ENCODE measurements at places on chromosomes 12 and 14.

GRCh38 chr12:14214495-14214894 lies 151.0 kb upstream of the ATF7IP start:
- no peak for DNase-seq

GRCh38 chr12:38921025-38921677 lies 15.8 kb upstream of the CPNE8 start:
- peak; percentile 8 for DNase-seq

DNA sequence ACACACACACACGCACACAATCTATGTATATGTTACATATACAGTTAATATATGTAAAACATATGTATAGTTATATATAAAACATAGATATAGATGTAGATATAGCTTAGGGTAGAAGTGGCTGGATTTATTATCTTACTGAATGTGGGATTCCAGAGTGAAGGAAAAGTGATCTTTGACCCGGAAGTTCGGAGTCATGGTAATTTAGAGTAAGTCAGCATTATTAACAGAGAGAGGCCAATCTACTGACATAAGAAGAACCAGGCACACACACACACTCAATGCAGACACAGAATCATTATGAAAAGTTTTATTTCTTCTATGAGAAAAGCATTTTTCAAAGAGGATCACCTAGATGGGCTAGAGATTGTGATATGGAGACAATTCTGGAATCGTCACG lies 384.2 kb upstream of the NOVA1 start:
- DNase-seq, result no peak

- DNase-seq, result no peak
Measured at GRCh38 chr12:52906191-52906601, 1.3 kb upstream of the KRT8 start.

- DNase-seq, result peak; percentile 26
Measured at GRCh38 chr12:79000501-79000900, 135.9 kb downstream of the SYT1 start.

DNA sequence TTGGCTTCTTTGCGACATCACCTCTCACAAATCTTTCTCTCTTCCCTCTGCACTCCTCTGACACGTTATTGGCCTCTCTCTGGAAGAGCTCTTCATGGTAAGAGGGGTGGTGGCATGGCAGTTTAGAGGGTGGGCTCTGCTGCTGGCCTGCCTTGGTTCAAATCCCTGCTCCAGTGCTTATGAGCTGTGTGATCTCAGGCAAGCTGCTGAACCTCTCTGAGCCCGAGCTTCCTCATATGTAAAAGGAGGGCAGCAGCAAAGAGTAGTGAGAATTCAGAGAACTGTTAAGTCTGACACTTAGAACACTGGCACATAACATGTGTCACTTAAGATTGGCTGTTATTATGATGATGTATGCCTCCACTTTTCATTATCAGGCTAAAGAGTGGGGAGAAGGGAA lies 118.3 kb downstream of the RBM19 start:
- DNase-seq, result no peak

DNA sequence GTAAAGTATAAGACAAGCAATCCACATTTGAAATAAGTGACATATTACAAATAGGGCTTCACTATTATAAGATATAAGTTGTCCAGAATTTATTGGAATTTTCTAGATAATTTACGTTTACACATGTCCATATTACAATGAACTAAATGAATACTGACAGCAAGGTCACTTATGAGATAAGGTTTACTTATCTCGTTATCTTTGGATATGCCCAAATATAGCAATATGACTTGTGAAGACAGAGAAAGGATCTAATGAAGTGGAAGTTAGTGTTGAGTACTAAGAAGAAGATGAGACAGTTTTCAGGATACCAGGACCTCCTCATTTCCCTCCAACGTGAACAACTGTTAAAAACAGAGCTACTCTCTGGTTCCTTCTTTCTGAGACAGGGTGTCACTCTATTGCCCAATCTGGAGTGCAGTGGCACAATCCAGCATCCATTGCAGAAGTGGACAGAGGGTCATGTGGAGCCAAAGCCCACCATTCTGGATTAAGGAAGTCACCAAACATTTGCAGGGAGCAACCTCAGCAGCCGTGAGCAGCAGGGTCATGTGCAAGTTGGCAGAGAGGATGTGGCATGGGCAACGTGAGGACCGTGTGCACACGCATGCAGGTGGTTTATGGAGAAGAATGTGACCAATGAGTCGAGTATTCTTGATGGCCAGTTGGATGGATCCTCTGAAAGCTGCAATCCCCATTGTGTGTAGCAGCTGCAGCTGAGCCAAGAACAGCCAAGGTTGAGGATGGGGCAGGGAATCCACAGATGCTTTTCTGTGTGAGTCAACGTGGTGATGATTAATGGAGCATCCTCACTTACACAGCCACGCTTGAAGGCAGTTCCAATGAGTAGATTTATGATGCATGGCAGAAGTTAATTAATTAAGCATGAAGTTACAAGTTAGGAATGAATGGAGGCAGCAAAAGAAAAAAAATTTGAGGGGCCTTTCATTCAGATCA lies 111.0 kb downstream of the BICD1 start:
- DNase-seq, result peak; percentile 93

GRCh38 chr12:28367326-28367725 lies 177.1 kb downstream of the CCDC91 start:
- DNase-seq, result no peak

DNA sequence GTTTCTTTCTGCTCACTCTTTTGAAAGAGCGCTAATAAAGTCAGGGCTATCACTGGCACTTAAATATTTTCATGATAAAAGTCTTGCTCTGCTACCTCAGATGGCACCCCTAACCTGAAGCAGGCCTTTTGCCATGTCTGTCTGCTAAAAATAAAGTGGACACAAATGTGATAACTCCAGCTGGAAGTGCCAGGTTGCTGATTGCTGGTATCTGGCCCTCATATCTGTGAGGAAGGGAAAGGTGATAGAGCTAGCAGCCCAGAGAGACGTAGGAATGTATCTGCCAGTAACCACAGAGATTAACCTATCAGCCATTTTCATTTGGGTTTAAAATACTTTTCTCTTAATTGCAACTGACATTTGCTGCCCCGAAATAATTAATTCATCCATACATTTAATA lies 127.9 kb downstream of the GRIN2B start:
- DNase-seq, result no peak

DNA sequence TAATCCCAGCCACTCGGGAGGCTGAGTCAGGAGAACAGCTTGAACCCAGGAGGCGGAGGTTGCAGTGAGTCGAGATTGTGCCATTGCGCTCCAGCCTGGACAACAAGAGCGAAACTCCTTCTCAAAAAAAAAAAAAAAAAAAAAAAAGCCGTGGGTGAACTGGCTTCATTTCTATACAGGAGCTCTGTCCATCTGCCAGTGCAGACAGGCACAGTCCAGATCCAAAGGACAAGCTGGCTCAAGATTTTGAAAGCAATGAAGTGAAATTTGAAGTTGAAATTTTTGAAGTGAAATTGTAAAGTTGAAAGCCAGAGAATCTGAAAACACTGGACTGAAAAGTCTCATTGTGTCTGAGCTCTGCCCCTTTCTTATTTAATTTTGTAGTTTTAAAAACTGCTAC lies 134.7 kb downstream of the CALM1 start:
- no peak for DNase-seq

GRCh38 chr14:75334549-75335051 lies 56.0 kb downstream of the FOS start:
- DNase-seq, result peak; percentile 30

DNA sequence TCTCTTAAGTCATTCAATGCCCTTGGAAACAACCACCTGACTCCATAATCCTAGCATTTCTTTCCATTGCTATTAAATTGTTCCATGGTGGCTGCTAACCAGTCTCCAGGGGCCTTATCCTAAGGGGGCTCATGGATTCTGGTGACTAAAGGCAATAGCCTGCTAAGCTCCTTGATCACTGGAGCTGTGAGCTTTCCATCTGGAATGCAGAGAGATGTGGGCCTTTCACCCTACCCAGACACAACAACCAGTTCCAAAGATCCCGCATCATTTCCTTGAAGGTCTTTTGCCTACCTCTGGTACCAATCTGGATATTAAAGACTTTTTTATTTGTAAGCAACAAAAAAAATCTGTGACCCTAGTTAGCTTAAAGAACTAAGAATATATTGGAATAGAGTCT lies 32.9 kb downstream of the NDUFA12 start:
- DNase-seq, result no peak

DNA sequence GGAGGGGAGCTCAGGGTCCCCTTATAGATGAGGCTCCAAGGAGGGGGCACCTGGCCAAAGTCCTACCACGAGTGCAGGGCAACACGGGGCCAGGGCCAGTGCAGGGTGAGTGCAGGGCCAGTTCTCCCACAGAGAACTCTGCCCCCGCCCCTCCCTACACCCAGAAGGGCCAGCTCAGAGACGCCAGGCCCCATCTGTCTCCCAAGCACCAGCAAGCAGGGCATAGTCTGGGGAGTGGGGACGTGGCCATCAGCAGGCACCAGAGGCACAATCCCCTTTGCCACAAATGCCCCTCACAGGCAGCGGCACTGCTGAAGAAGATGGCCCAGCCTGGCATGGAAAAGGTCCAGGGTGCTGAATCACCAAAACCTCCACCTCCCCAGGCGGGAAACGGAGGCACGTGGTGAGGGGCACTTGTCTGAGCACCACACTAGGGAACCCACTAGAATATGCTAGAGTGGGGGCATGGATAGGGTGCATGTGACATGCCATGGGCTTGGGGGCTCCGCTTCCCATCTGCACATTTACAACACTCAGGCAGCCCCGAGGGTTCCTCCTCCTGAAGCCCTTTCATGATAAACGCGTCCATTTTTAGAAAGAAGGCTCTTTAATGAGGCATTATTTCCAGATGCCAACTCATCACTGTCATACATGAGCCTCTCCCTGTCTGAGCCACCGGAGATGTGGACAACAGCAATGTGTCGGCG lies 17.8 kb downstream of the CCDC85C start:
- no peak for DNase-seq

DNA sequence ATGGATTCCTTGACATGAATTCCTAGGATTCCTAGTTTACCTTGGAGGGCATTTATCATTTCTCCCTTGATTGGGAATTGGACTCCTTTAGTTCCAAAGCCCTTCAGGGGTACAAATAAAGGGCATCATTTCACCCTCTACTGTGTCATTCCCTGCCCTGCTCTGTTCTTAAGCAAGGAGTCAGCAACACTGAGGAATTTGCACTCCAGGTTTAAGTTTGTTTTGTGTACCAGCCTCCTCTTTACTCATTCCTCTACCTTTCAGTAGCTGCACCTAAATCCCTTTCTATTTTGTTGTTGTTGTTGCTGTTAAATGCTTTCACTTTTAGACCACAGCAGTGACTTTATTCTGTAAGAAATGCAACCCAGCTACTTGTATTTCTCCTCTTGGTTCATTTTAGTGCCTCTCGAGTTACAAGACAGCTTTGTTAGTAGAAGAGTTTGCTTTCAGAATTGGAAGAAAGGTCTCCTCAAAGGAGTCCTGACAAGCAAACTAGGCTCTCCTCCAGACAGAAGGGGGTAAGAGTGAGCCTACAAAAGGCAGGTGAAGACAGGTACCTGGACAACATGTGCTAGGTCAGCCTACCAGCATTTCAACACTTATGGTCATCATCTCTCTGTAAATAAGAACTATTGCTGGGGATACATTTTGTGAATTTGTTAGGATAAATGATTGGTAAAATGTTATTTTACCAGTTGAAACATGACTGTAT lies 90.0 kb downstream of the RMST start:
- DNase-seq, result no peak

GRCh38 chr14:53872681-53873089 lies 83.9 kb downstream of the BMP4 start:
- DNase-seq, result no peak

DNA sequence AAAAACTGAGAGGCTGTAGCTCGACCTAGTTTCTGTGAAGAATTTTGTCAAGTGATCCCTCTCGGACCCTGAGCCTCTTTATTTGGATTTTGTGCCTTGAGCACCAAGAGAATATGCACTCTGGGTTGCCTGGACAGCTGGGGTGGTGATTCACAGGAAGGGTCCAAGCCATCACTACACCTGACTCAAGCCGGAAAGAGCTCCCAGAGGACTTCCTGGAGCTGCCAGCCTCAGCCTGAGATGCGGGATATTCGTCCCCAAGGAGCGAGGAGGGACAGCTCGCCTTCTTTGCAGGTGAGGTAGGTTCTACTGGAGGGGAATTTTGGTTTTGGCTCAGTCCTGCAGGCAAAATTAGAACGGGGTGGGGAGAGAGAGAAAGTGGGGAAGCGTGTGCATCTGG lies 94.3 kb downstream of the GALNT8 start:
- no peak for DNase-seq

DNA sequence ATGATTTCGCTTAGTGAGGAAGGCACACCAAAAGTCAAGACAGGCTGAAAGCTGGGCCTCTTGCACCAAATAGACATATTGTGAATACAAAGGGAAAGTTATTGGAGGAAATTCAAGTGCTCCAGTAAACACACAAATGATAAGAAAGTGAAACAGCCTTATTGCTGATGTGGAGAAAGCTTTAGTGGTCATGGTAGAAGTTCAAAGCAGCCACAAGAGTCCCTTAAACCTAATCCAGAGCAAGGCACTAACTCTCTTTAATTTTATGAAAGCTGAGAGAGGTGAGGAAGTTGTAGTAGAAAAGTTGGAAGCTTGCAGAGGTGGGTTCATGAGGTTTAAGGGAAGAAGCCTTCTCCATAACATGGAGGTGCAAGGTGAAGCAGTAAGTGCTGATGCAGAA lies 988.3 kb downstream of the VRK1 start:
- no peak for DNase-seq

DNA sequence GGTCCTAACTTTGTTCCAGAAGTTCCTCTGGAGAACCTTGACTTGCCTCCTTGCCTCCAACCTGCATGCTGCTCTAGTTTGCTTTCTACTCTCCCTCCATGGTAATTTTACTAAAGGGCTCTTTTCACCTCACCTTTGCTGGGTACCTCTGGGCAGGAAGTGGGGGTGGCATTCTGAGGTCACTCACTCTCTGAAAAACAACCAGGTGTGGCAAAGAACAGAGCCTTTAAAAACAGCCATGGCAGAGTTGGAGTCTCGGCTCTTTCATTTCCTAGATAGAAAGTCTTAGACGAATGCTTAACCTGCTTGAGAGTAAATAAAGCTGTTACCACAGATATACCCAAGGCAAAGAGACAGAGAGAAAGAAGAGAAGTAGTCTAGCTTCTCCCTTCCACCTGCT lies 827.9 kb downstream of the BCL11B start:
- no peak for DNase-seq

GRCh38 chr14:23344481-23344880 lies 8.2 kb downstream of the SLC22A17 start:
- DNase-seq, result no peak

GRCh38 chr14:61569812-61570548 lies 125.3 kb upstream of the HIF1A start:
- DNase-seq, result peak; percentile 91

DNA sequence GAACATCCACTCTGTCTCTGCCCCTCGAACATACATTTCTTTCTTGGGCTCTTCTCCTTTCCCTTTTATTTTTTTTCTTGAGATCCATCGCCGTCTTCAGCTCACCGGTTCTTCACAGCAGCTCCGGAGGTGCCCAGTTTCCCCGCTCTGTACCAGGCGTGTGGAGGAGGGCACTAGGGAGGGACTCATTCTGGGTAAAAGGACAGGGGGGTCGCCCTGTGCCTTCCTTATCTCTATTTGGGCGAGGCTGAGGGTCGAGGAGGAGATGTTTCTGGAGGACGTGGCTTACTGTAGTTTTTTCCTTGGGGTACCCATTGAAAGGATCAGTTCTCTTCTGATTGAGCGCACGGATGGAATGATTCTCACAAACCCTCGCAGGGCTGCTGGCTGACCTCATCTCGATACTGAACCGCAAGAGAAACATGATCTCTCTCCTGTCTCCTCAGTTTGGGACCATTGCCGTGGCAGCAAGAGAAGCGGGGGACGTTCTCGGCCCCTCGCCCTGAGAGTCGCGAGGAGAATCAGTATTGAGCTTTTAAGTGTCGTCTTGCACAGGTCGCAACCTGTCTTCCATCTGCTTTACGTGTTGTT lies 386 bp downstream of the LIN52 start:
- DNase-seq, result peak; percentile 49
